Stimulated activated CD8-positive, alpha-beta memory T cell treated with anti-CD3 and anti-CD28 coated beads, Interleukin-15, amount 100 ng/mL, for 1 hour (primary cell): ENCODE measurements at places on chromosomes 6 and 20.

DNA sequence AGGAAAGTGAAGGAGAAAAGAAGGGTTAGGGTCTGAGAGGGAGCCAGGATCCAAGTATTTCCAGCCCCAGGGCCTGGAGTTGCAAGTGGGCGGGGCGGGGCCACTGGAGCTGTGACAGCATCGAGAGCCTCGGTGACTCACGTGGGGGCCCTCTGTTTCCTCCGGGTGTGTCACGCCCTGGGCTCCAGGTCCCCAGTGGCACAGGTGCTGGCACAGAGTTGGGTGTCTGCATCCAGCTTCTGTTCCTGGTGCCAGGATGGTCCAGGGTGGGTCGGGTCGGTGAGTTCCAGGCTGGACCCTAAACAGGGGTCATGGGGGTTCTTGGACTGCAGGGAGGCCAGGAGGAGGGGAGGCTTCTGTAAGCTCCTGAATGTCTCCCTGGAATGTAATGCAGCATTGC lies 16.7 kb downstream of the RAET1L start:
- DNase-seq = no peak

DNA sequence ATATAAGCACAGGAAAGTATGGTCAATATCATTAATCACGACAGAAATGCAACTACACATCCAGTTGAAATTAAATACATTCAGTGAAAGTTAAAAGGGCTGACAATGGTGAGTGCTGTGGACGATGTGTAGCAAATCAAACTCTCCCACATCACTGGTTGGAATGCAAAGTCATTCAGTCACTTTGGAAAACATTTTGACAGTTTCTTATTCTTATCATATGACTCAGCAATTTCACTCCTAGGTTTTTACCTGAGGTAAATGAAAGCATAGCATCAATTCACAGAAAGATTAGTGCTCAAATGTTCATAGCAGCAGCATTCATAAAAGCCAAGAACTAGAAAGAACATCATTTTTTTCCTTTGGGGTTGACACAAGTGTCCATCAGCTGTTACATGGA lies 28.6 kb upstream of the SAMD5 start:
- DNase-seq = no peak

- DNase-seq = no peak
Measured at GRCh38 chr6:122730775-122731386, 48.6 kb upstream of the FABP7 start.

- no peak for DNase-seq
Measured at GRCh38 chr20:14758356-14758755, 420.9 kb upstream of the FLRT3 start.

DNA sequence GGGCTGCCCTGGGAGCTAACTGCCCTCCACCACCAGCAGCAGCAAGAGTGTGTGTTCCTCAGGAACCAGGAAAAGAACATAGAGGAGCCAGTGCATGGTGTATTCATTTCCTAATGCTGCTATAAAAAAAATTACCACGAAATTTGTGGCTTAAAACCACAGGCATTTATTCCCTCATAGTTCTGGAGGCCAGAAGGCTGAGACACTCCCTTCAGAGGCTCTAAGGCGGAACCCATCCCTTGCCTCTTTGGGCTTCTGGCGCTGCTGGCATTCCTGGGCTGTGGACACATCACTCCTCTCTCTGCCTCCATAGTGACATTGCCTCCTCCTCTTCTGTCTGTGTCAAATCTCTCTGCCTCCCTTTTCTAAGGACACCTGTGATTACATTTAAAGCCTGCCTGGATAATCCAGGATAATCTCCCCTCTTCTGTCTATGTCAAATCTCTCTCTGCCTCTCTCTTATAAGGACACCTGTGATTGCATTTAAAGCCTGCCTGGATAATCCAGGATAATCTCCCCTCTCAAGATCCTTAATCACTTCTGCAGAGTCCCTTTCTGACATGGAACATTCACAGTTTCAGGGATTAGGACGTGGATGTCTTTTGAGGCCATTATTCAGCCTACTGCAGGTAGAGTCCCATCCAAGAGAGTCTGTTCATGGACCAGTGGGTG lies 54.7 kb downstream of the NDUFAF5 start:
- DNase-seq = no peak

- DNase-seq = no peak
Measured at GRCh38 chr6:156657296-156657695, 119.9 kb upstream of the ARID1B start.

- DNase-seq = no peak
Measured at GRCh38 chr6:35321091-35321490, 21.3 kb upstream of the PPARD start.

DNA sequence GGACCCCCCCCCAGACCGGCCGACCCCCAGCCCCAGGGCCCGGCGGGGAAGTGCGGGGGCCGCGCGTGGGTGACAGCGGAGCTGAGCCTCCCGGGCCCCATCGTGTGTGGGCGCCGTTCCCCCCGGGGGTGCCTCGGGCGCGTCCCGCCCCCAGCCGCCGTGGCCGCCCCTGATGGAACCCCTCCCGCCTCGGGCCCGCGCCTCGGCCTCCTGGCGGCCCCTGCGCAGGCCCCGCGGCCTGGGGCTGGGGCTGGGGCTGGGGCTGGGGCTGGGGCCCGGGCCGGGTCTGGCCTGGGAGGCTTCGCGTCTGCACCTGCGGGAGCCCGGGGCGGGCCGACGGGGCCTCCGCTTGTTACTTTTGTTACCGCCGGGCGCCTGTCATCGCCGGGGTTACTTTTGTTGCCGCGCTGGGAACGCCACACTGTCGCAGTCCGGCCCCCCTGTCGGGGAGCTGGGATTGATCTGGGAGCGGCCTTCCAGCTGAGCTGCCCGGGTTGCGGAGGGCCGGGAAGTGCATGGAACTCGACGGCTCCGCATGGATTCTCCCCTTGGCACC lies 598 bp downstream of the OGFR start:
- DNase-seq = no peak

- DNase-seq = no peak
Measured at GRCh38 chr20:32050851-32051556, 1.0 kb upstream of the HCK start.

- no peak for DNase-seq
Measured at GRCh38 chr6:28865401-28866204, 58.2 kb downstream of the TRIM27 start.

DNA sequence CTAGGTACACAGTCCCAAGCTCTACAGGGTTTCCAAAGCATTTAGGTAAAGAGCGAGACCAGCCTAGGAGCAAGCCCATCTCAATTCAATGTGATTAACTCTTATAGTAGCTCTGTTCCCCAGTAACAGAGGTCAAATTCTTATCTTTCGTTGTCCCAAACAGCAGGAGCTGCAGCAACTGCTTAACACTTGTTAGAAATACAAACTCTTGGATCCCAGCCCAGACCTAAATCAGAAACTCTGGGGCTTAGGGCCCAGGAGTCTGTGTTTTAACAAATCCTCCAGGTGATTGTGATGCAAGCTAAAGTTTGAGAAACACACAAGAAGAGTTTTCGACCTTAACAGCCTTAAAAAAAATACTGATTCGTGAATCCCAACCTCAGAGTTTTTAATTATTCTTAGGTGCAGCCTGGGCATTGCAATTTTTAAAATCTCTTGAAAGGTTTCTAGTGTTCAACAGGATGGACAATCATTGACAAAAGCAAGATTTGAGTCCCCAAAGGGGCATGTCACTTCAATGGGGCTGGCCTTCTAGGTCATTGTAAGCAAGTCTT lies 127.4 kb upstream of the HCRTR2 start:
- DNase-seq = no peak

DNA sequence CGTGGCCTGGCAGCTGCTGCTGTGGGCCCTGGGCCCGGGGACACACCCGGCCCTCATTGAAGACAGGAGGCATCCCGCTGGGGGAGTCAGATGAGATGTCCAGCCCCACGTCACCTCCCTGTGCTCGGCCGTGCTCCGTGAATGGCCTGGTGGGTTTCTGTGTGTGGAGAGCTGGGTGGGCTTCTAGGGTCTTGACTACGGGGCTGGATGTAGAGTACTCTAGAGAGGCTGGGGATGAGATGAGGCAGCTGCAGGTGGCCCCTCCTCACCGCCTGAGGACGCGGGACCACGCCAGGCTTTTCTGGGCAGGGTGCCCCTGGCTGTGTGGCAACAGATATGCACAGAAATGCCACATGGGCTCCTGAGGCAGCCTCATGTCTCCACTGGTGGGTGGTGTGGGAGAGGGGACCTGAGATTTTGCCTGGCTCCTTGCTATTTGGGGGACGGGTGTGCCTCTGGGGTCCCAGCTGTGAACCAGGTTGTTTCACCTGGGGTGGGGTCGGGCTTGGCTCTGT lies 8.4 kb upstream of the BHLHE23 start:
- no peak for DNase-seq

DNA sequence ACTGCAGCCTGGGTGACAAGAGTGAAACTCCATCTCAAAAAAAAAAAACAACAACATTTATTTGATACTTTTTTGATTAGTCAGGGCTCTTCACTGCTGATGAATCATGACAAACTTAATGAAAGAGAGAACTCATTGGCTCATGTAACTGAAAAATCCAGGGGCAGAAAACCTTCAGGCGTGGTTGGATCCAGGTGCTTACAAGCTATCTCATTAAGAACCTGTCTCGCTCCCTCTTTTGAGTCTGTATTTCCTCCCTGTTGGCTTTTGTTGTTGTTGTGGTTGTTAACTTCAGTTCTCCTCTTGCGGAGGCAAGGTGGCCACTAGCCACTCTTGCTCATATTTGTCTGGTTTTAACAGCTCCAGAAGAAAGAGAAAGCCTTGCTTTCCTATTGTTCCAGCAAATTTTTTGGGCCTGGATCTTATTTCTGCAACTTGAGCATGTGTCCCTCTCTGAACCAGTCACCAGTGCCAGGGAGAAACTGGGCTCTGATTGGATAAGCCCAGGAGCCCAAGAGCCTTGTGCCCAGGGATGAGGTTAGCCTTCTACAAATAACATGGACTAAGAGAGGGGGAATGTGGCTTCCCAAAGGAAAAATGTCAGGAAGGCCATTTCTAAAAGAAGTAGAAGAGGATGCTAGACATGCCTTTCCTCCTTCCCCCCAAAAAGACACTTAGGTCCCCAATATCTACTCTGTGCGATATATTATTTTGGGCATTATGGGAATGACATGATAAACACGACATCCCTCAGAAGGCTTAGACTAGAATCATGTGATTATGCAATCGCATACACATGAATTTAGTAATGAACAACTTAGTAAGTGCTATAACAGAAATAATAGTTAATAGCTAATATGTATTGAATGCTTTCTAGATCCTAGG lies 64.5 kb downstream of the PHACTR2 start:
- no peak for DNase-seq

DNA sequence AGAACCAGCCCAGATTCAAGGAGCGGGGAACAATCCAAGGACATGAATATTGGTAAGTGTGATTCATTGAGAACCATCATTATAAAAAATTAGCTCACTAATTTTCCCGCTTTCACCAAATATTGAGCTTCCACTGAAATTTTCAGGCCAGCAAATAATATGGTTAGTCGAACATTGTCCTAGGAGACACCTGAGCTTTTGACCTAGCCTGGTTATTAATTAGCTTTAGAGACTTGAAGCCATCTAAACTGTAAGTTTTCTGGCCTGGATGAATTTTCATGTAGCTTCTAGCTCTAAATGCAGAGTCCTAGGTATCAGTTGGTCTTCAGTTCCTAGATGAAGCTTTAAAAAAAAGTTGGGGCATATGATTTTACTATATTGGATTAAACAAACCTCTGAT lies 17.1 kb upstream of the RALGAPA2 start:
- no peak for DNase-seq

DNA sequence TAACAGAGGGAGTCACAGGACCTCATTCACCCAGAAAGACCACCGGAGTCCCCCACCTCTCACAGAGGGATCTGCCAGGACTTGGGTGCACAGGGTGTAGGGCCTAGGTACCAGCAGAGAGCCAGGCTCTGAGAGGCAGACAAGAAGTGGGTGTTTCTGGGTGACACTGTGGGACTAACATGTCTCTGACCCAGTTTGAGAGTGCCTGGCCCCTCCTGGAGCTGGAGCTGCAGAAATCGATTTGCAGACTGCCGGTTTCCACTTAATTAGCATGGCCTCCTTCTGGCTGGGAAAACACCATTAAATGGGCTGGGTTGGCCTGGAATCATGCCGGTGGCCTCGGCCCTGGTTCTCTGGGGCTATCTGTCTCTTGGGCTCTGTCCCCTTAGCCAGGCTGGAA lies 59.2 kb downstream of the PPP1R16B start:
- DNase-seq = no peak

- no peak for DNase-seq
Measured at GRCh38 chr6:125259354-125259736, 42.4 kb downstream of the HDDC2 start.

GRCh38 chr20:41524980-41525613 lies 93.1 kb downstream of the CHD6 start:
- DNase-seq = no peak

GRCh38 chr6:54073487-54073886 lies 37.8 kb upstream of the MLIP start:
- no peak for DNase-seq

GRCh38 chr6:6742535-6742934 lies 154.0 kb downstream of the LY86 start:
- no peak for DNase-seq

DNA sequence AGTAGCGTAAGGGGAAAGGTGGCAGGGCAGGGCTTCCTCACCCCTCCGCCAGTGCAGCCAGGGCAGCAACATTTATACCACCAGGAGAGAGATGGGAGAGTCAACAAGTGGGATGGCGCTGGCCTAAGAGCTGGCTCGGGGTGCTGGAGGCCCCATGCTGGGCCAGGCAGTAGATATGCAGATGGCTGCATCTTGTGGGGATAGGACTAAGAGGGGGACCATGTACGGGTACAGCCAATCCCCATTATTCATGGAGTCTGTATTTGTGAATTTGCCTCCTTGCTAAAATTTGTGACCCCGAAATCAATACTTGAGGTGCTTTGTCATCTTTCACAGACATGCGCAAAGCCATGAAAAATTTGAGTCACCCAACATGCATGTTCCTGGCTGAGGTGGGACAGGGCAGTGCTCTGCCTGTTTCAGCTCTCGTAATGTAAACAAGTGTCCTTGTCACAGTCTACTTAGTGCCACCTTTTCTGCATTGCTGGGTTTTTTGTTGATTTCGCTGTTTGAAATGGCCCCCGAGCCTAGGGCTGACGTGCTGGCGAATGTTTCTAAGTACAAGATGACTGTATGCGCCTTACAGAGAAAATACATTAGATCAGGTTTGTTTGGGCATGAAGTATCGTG lies 27.5 kb upstream of the TAF8 start:
- no peak for DNase-seq

DNA sequence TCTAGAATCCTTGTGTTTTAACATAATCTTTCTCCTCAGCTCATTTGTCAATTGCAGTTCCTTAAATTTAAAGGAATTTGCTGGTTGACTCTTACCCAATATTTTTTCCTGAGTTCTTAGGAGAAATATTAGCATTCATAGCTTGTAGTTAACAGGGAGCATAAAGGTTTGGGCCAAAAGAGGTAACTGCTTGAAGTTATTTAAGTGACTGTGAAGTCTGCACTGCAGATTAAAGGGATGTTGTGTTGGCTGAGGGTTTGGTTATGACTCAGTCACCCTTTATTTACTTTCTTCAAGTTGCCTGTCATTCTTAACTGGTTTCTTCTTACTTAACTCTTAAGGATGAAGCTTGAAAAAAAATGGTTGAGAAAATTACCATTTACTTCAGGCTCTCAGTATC lies 220.3 kb upstream of the LAMP5 start:
- DNase-seq = no peak

GRCh38 chr6:12136905-12137304 lies 124.8 kb downstream of the HIVEP1 start:
- DNase-seq = no peak

- DNase-seq = no peak
Measured at GRCh38 chr20:59006167-59006863, 739 bp downstream of the CTSZ start.
